ENCODE measurements at places on chromosomes 12 and 14. TPM values are rescaled to one million over a fixed set of nuclear protein-coding genes. Genes with fewer than 3 reads are reported as not detected.

DNA sequence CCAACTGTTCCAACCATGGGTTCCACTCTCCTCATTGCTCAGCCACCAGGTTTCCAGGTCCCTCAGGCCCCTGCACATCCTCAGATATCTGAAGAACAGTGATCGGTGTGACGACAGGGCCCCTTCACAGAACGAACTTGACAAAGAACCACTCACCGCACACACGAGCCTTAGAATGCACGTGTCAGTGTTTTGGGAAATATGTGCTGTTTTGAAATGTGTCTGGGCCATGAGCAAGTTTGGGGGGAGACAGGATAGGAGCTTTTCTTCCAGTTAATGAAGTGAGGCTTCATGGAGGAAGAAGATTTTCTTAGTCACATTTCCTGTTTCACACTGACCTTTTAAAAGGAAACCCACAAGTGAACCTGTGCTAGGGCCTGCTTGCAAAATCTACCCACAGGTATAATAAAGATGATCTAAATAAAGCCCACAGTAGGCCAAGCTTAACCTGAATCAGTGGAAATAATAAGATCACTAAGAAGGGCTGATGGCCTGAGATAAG is 58.6 kb downstream of the ZFP36L1 start:
- no peak overlapping the region for H3K27ac ChIP-seq
- no peaks in the 10 kb centered on the region for H3K27me3 ChIP-seq
- H3K36me3 ChIP-seq = no peaks in the 10 kb centered on the region
- no peak overlapping the region for H3K4me3 ChIP-seq
- DNase-seq = no peak
- peaks cover 38% of the 10 kb centered on the region for H3K4me1 ChIP-seq

- no peaks in the 10 kb centered on the region for H3K27me3 ChIP-seq
- H3K4me3 ChIP-seq = no peak overlapping the region
Measured at GRCh38 chr14:26281280-26281998, 316.4 kb downstream of the NOVA1 start.

DNA sequence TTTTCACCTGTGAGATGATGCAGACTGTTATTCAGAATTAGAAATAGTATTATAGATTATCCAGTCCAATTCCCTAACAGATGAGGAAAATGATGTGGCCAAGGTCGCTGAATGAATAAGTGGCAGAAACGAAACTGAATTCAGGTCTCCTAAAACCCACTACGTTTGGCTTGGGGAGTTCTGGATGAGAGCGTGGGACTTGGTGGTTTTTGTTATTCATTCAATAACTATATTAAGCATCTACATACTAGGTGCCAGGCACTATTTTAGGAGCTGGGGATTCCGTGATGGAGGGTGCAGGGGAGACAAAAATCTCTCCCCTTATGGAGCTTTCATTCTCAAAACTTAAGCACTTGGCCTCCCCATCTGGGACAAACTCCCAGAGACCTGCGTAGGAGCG is 813 bp upstream of the CCDC184 start:
- peak overlapping the region; percentile 59 for H3K4me3 ChIP-seq
- no peaks in the 10 kb centered on the region for H3K36me3 ChIP-seq
- no peak for DNase-seq
- peaks cover 68% of the 10 kb centered on the region for H3K27me3 ChIP-seq

- no peak overlapping the region for H3K4me3 ChIP-seq
- no peaks in the 10 kb centered on the region for H3K27me3 ChIP-seq
- no peaks in the 10 kb centered on the region for H3K4me1 ChIP-seq
- no peak overlapping the region for H3K27ac ChIP-seq
- no peaks in the 10 kb centered on the region for H3K36me3 ChIP-seq
Measured at GRCh38 chr12:79360286-79360685, 330.5 kb downstream of the PAWR start.

DNA sequence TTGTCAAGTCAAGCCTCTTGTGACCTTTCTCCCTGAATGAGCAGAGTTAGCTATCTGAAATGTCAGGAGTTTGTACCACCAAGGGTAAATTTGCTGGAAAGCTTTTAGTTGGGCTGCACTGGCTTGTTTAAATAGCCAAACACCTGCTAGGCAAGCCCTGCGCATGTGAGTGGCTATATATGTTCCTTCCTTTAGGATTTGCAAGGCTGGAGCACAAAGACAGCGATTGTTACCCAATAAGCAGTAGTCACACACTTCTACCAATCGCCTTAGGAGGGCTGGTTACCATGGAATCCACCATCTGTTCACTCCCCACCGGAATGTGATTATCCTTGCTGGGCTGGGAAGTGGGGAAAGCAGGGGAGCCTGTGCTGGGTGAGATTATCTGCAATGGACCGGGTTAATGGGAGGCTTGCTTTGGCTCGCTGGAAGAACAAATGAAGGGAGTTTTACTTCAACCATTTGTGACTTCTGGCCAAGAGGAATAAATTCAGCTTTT is 102.5 kb downstream of the FGD4 start:
- DNase-seq = no peak
- peak overlapping the region; percentile 1 for H3K4me3 ChIP-seq
- H3K27me3 ChIP-seq = no peaks in the 10 kb centered on the region
- peak overlapping the region; percentile 35 for H3K27ac ChIP-seq

DNA sequence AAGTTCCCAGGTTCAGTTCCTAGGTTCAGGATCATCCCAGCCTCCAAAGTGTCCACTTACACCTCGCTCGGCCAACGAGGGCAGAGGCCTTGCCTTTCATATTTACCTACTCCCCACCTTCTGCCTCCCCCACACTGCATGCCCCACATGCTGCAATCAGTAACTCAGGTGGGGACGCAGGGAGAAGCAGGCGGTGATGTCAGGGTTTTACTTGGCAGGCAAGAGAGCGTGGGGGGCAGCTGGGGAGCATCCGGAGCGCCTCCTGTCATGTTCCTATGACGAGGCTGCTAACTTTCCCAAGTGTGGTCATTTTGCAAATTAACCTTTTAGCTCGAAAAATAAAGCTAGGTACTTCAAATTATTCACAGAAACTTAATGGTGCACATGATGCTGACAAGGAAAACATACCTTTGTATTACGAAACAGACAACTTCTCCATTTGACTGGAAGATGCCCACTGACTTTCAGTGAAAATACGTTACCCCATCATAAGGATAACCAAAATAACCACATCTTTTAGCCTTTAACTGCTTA is 53.8 kb downstream of the SETD3 start:
- H3K27ac ChIP-seq = no peak overlapping the region
- H3K4me1 ChIP-seq = no peaks in the 10 kb centered on the region
- no peak overlapping the region for H3K4me3 ChIP-seq
- H3K36me3 ChIP-seq = peaks cover 4% of the 10 kb centered on the region
- no peak for DNase-seq

DNA sequence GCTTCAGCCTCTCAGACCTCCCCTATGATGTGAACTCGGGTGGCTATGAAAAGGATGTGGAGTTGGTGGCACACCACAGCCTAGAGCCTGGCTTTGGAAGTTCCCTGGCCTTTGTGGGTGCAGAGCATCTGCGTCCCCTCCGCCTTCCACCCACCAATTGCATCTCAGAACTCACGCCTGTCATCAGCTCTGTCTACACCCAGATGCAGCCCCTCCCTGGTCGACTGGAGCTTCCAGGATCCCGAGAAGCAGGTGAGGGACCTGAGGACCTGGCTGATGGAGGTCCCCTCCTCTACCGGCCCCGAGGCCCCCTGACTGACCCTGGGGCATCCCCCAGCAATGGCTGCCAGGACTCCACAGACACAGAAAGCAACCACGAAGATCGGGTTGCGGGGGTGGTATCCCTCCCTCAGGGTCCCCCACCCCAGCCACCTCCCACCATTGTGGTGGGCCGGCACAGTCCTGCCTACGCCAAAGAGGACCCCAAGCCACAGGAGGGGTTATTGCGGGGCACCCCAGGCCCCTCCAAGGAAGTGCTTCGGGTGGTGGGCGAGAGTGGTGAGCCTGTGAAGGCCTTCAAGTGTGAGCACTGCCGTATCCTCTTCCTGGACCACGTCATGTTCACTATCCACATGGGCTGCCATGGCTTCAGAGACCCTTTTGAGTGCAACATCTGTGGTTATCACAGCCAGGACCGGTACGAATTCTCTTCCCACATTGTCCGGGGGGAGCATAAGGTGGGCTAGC is 7.0 kb upstream of the RPS26 start:
- H3K36me3 ChIP-seq = peaks cover 22% of the 10 kb centered on the region
- no peak overlapping the region for H3K4me3 ChIP-seq
- no peaks in the 10 kb centered on the region for H3K27me3 ChIP-seq
- DNase-seq = no peak
- no peaks in the 10 kb centered on the region for H3K4me1 ChIP-seq
- H3K27ac ChIP-seq = no peak overlapping the region

DNA sequence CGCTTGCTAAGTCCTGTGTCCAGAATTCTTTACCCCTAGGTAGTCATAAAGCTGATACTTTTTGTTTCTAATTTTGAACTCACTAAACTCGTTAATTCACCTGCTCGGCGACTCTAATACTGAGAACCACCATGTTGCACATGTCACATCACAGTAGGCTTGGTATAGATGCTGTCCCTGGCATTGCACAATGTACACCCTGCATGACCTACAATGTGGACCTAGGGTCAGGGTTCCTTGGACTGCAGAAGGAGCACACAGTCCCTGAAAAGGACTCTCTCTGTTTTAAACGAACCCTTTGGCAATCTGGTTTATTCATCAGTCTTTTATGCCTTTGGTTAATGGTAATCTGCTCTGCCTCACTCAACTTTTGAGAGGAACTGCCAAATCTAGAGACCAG is 272.4 kb downstream of the FOXN3 start:
- H3K4me1 ChIP-seq = no peaks in the 10 kb centered on the region
- H3K36me3 ChIP-seq = no peaks in the 10 kb centered on the region
- no peaks in the 10 kb centered on the region for H3K27me3 ChIP-seq
- no peak overlapping the region for H3K4me3 ChIP-seq

DNA sequence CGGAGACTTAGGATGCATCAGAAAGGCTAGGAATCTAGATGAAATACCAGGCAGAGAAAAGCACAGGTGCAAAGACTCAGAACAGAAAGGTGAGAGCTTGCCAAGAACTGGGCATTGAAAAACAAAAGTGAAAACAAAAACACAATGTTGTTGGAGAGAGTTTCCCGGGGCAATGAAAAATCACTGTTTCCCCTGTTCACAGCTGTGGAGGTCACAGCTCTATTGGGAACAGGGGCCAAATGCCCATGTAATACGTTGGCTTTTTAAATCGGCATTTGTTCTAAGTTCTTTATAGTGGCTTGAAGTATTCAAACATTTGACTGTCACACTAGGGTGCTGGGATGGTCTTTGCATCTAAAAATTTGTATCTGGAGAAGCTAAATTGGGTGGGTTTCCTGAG is 108.3 kb downstream of the SLC15A4 start:
- H3K36me3 ChIP-seq = no peaks in the 10 kb centered on the region
- H3K27ac ChIP-seq = no peak overlapping the region
- H3K4me3 ChIP-seq = no peak overlapping the region
- DNase-seq = no peak

GRCh38 chr12:56581418-56582145 is 48.5 kb downstream of the BAZ2A start:
- H3K36me3 ChIP-seq = peaks cover 33% of the 10 kb centered on the region
- no peaks in the 10 kb centered on the region for H3K4me1 ChIP-seq
- H3K27ac ChIP-seq = no peak overlapping the region
- H3K4me3 ChIP-seq = no peak overlapping the region

GRCh38 chr14:91067186-91067585 is 6.7 kb upstream of the RPS6KA5 start:
- no peak overlapping the region for H3K4me3 ChIP-seq
- H3K27me3 ChIP-seq = no peaks in the 10 kb centered on the region
- no peak for DNase-seq
- no peaks in the 10 kb centered on the region for H3K36me3 ChIP-seq
- H3K27ac ChIP-seq = no peak overlapping the region

DNA sequence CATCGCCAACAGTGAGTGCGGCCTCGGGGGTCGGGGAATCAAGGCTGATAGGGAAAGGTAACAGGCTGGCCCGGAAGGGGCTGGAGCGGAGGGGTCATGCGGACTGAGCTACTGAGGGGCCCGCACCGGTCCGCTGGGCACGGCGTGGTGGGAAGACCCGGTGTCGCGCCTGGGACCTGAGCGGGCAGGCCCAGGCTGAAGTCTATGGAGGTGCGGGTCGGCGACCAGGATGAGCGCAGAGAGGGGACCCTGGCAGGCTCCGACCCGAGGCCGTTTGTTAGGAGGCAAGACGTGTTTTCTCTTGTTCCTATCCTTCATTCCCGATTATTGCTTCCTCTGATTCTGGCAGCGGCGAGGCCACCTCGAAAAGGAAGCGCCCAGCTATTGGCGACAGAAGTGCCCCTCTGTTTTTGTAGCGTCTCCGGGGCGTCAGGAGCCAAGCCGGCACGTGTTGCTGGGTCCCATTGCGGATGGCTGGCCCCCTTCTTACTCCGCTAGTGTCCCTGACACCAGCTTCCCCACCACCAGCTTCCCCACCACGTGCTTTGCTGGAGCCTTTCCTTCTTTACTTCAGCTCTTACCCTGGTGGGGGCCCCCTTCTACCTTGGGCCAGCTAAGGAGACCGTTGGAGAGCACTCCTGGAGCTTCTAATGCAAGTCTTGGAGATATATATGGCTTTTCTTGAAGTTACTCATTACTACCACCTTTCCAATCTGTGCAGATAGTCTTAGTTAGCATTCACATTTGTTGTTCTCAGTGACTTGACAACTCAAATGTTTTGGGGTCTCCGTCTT is 653 bp downstream of the PA2G4 start:
- H3K4me1 ChIP-seq = no peaks in the 10 kb centered on the region
- H3K36me3 ChIP-seq = peaks cover 27% of the 10 kb centered on the region
- peak overlapping the region; percentile 91 for H3K4me3 ChIP-seq
- H3K27me3 ChIP-seq = no peaks in the 10 kb centered on the region
- peak overlapping the region; percentile 86 for H3K27ac ChIP-seq

GRCh38 chr12:108594-108993 is 42.0 kb downstream of the IQSEC3 start:
- H3K27ac ChIP-seq = no peak overlapping the region
- H3K27me3 ChIP-seq = peaks cover 9% of the 10 kb centered on the region
- peak; percentile 68 for DNase-seq
- no peaks in the 10 kb centered on the region for H3K4me1 ChIP-seq

GRCh38 chr12:115885040-115885690 is 392.3 kb downstream of the MED13L start:
- DNase-seq = no peak
- no peak overlapping the region for H3K27ac ChIP-seq
- no peaks in the 10 kb centered on the region for H3K4me1 ChIP-seq
- H3K4me3 ChIP-seq = no peak overlapping the region
- no peaks in the 10 kb centered on the region for H3K36me3 ChIP-seq

GRCh38 chr14:58238252-58239243 is 6.1 kb upstream of the PSMA3 start:
- peak overlapping the region; percentile 77 for H3K27ac ChIP-seq
- H3K36me3 ChIP-seq = peaks cover 2% of the 10 kb centered on the region
- H3K27me3 ChIP-seq = no peaks in the 10 kb centered on the region
- DNase-seq = no peak
- H3K4me3 ChIP-seq = peak overlapping the region; percentile 66
- peaks cover 9% of the 10 kb centered on the region for H3K4me1 ChIP-seq

DNA sequence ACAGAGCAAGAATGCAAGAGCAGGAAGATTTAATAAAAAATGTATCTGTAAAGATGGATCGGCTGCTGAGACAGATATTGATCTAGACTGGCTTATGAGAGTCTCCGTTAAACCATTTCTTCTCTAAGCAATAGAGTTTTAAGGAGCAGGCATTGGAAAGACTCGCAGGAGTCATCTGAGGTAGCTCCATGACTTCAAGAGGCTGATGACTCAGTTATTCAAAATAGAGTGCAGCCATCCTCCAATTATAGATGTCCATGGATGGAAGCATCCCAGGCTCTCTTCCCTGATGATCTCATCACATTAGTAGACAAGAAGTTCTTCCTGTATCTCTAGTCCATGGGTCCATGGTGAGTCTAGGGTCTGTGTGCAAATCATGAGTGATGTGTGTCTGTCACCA is 638.3 kb upstream of the TMEM132C start:
- H3K4me3 ChIP-seq = no peak overlapping the region
- no peak for DNase-seq
- H3K27me3 ChIP-seq = no peaks in the 10 kb centered on the region
- no peaks in the 10 kb centered on the region for H3K4me1 ChIP-seq

TOX4 gene
- total RNA-seq = 53.5 TPM

LAG3 gene
- total RNA-seq = 3.3 TPM

CACNA2D4 gene
- total RNA-seq = 4.9 TPM

SCAF11 gene
- 120 TPM for total RNA-seq

SERPINA4 gene
- total RNA-seq = not detected

All from sigmoid colon (tissue), 7 donors.